MCF 10A (cell line): ENCODE measurements at places on chromosomes 1 and 21.

DNA sequence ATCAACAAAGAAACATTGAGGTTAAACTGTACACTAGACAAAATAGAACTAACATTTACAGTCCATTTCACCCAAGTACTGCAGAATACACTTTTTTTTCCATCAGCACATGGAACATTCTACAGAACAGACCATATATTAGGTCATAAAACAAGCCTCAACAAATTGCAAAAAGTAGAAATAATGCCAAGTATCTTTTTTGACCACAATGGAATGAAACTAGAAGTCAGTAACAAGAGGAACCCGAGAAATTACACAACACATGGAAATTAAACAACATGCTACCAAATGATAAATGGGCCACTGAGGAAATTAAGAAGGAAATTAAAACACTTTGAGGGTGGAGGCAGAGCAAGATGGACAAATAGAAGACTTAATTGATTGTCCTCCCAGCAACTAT is 8.4 kb upstream of the C1orf185 start:
- peak; percentile 31 for DNase-seq

DNA sequence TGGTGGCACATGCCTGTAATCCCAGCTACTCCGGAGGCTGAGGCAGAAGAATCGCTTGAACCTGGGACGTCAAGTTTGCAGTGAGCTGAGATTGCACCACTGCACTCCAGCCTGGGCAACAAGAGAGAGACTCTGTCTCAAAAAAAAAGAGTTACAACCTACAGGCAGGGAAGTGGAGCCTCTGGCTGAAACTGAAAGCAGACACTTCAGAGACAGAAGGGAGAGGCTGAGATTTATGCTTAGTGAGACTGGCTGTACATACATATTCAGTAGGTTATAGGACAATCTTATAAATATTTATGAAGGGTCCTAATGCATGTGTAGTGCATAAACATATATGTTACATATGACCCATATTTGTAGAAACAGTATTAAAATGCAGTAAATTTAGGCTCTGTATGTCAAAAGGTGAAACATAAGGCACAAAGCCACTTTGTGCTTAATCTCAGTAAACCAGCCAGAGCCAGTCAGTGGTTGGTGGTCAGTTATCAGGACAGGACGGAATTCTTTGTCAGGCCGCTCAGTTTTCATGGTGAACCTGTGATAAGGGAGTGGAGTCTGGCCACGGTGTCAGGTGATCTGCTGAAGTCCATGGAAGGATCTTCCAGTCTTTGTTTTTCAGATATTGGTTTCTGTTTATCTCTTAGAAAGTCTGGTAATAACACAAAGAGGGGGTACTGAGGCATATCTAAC is 13.7 kb downstream of the RHEX start:
- no peak for DNase-seq

DNA sequence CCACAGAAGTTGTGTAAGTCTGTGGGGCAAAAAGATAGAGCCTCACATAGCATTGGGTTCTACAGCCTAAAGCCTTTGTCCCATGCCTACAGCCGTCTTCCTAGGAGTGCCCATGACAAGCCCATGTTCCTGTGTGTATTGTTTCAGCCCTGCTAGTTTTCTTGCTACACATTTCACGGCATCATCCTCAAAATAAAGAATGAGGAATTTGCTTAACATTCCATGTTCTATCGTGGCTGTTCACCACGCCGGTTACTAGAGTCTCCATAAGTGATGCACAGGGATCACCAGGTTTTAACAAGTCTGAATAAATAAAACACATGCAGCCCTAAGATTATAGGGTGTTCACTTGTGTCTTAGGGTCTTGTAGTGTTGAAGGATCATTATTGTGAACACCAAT is 87.4 kb upstream of the NGF start:
- DNase-seq, result no peak

DNA sequence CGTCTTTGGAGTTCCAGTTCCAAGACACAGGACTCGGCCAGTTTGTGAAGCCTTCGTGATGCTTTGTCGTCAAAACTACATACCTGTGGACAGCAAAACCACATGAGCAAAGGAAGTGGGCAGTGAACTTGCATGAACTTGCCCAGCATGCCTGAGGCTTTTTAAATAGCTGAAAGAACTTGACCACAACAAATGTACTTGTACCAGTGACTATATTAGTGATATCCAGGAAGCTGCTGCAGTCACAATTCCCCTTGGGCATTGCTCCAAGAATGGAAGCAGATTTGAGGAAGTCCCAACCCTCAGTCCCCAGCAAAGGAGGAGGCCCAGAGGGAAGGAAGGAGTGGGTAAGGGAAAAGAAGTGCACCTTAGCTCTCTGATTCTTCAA is 2.6 kb downstream of the FUCA1 start:
- DNase-seq, result peak; percentile 91

- DNase-seq, result no peak
Observed at GRCh38 chr1:10701145-10701544, 95.3 kb downstream of the CASZ1 start.

DNA sequence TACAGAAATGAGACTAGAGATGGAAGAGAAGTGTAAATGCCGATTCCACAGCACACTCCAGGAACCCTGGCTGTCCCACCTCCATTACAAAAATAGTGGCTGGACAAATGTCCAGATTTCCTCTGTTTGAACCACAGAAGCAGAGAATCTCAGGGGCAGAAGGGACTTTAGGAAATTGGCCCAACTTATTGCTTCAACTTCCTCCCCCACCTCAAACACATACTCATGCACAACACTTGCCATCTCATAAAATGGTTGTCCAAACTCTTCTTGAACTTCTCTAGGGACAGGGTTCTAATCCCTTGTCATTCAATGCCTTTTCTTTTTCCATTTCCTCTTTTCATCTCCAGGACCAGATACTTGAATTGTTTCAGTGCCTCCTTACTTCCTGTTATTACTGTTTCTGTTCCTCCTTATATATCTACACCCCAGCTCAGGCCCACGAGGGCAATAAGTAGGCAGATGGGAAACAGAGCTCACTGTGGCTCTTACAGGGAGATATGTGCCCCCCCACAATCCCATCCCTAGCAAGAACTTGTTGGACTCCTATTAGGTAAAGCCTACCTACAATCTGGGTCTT is 8.5 kb upstream of the B4GALT3 start:
- no peak for DNase-seq

- DNase-seq, result no peak
Observed at GRCh38 chr1:38045401-38046332, 926 bp downstream of the POU3F1 start.
